ENCODE measurements at places on chromosomes 3 and 15.

DNA sequence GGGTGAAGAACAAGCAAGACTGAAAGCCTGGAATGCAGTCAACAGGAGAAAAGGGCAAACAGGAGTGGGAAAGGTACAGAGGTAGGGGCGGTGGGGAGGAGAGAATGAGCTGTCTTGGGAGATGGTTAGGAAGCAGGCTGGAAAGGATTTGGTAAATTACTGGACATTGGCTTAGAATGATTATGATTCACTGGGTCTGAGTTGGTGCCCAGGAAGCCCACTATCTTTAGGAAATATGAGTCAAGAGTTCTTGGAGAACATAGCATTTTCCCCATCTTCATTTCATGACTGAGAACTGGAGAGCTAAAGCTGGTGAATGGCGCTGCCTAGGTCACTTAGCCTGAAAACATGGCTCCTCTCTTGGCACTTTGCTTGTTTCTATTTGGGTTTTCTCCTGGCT, 74.7 kb upstream of the C3orf80 start:
- no peak for DNase-seq

DNA sequence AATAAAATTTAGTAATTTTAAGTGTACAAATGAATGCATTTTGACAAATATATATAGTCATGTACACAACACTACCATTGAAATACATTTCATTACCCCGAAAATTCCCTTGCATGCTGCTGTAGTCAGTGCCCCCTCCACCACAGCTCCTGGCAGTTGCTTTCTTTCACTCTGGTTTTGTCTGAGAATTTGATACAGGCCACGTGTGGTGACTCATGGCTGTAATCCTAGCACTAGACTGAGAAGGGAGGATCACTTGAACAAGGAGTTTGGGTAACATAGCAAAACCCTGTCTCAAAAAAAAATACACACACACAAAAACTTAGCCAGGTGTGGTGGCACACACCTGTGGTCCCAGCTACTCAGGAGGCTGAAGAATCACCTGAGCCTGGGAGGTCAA, 65.4 kb downstream of the TFRC start:
- no peak for DNase-seq

GRCh38 chr3:185728630-185729336, 96.1 kb downstream of the IGF2BP2 start:
- no peak for DNase-seq

GRCh38 chr3:73768524-73769308, 144.0 kb upstream of the PDZRN3 start:
- no peak for DNase-seq

GRCh38 chr15:69997813-69998212, 99.9 kb downstream of the TLE3 start:
- DNase-seq, result no peak

DNA sequence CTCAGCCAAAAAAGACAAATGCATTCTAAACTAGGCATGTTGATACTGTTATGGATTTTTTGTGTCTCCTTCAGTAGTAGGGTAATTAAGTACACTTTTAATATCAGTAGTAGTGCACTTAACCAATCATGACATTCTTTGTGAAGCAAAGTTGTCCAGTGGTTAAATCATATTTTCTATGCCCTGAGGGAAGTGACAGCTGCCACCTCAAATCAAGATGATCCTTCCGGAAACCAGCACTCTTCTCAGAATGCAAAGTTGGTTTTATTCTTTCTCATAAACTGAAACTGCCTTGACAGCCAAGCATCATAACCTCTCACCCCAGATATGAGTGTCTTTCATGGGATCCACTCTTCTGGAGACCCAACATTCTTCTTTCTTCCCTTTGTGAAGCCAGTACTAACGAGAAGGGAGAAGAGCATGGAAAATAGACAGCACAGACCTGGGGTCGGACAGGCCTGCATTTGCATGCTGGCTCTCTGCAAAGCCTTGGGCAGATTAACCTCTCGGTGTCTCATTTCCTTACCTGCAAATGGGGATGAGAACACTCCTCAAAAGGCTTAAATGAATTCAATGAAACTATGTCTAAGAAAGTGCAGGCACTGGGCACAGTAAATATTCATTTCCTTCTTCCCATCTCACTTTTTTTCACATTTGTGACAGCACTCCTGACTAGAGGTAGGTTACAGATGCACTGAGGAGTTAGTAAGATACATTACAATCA, 13.2 kb downstream of the AAGAB start:
- no peak for DNase-seq

- no peak for DNase-seq
Measured at GRCh38 chr15:67101911-67102598, 36.7 kb downstream of the SMAD3 start.

DNA sequence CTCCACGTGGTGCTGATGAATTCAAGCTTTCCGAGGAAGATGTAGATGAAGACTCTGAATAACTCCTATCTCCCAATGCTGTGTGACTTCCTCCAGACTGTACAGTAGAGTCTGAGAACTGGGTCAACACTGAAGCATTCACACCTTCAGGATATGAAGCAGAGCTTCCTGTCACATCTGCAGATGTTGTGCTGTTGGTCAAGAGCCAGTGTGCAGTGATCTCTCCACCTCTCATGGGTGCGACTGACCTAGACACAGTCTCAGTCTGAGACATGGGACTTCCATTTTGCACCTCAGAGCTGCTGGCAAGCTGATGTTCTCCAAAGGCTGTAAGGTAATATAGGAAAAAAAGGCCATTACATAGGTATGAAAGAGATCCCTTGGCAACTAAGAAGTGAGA, 36.5 kb downstream of the HEG1 start:
- no peak for DNase-seq

DNA sequence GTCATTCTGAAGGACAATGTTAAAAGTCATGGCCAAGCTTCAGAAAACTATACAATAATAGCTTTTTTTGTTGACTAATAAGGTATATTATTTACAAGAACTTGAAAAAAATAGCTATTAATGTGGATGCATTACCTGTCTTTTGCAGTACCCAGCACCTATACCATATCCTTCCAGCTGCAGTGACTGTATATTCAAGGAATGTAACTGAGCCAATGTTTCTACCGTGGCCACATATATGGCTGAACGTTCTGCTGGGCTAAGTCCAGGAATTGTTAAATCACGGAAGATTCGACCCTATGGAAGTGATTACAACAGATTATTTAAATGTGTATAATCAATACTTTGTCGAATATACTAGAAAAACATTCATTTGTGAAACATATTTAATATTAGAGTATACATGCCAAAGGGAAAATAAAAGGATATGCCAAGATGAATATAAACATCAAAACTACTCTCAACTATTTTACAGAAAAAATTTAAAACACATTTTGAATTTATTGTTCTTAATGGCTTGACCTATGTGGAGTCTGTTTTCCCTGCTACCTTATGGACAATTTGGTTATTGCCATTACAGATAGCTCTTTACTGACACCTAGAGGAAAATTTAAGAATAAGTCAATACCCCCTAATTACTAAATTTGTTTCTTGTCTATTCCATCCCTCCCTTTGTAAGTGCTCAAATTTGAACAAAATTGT, 17.6 kb downstream of the ACAD11 start:
- no peak for DNase-seq

GRCh38 chr3:136197159-136197793, 1.1 kb upstream of the MSL2 start:
- DNase-seq, result no peak

Measured in stimulated activated CD4-positive, alpha-beta T cell treated with anti-CD3 and anti-CD28 coated beads, Interleukin-12 subunit alpha, Interleukin-12 subunit beta, amount 100 ng/mL, for 24 hours (primary cell).